ENCODE measurements at places on chromosomes 3 and 15.

DNA sequence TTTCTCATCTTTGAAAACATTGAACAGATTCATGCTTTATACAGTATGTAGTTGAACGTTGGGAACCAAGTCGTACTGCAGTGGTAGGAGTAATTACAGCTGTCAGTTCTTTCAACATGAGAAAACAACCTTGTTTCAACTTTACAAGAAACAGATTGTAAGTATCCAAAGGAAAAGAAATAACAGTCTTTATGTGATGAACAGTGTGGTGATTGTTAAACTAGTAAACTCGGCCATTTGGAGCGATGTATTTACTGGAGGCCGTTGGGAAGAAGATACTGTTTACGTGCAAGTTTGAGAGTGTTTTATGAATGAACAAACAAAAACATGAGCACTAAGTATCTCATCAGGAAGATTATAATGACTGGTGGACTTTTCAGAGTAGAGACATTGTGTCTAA, 48.4 kb downstream of the EPHA3 start:
- no peak for DNase-seq

- no peak for DNase-seq
These were observed 4.6 kb upstream of the CIDEC start for GRCh38 chr3:9884555-9885165.

DNA sequence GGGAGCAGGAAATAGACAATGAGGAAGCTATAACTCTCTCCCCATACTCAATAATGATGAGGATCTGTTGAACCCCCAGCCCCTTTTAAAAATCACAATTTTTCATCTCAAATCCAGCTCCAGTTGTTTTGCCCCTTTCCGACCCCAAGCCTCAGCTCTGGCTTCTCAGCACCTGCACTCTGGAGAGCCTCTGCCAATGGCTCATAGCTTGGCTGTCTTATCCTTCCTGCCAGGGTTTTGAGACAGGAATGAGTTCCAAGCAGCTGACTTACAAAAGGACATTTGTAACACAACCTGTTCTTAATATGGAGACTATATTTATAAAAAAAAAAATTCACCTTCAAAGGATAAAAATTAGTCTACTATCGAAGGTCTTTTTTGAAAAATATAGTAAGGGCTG, 105.9 kb upstream of the NEDD4 start:
- DNase-seq: no peak

- no peak for DNase-seq
These were observed 40.8 kb downstream of the C3orf62 start for GRCh38 chr3:49236226-49236625.

- DNase-seq: no peak
These were observed 62.0 kb upstream of the ACP3 start for GRCh38 chr3:132255041-132255745.

GRCh38 chr15:57746786-57747185, 40.3 kb downstream of the POLR2M start:
- DNase-seq: no peak

DNA sequence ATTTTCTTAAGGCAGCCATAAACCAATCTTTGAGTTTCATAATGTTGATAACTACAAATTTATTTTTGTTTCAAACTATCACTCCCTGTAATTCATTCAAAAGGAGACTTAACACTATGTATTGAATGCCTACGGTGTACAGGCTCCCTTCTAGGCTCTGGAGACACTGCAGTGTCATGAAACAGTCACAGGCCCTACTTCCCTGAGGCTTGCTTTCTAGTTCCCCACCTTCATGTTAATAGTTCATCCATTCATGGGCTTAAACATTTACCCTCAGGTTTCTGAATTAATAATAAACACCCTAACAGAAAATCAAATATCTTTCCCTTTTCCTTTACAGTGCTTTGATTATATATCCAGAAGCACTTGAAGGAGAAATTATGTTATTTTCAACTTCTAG, 168.7 kb downstream of the CHL1 start:
- DNase-seq: no peak

GRCh38 chr3:46903341-46904302, 26.1 kb downstream of the PTH1R start:
- no peak for DNase-seq

DNA sequence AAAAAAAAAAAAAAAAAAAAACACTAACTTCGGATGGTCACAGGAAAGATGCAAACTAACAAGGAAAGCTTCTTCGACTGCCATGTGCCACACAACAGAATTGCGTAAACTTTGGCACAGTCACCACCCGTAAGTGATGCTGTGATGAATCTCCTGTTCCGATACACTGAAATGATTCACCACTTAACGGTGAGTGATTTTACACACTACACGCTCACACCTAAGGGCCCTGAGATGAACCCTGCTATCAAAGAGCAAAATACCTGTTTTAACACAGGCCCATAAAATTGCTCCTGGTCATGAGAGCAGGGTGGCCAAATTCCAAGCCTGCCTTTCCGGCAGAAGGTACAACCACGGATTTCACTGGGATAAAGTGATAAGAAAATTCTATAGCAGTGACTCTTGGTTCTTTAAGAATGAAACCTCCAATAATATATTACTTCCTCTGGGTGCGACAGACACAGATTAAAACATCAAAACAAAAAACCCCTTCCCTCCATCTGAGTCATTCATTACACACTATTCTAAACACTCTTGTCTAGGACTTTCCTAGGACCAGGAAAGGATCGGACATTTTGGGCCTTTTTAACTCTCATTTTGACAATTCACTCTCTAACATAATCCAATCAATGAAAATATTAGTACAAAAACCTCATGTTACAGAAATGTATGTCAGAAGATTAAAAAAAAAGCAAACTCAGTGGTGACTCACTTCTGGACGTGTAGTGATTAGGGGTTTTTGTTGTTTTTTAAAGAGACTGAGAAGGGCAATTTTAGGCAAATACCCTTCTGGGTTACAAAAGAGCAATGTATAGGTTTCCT, 28.3 kb downstream of the LRIG1 start:
- peak; percentile 34 for DNase-seq

DNA sequence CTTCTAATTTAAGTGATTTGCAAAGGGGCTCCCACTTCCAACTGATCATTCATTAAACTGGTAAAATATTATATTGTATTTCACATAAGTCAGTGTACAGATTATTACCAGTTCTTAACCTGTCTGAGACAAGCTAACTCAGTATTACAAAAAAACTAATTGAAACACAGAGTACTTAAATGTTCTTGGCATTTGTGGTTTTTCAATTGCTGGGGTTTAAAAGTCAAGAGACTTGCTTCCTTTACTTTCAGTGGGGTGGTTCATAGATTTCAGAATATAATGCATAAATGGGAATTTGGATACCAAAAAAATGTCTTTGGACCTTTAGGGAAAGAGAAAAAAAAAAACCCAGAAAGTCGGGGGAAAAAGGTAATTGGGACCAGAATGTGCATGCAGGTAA, 85.0 kb downstream of the ATP10A start:
- no peak for DNase-seq

DNA sequence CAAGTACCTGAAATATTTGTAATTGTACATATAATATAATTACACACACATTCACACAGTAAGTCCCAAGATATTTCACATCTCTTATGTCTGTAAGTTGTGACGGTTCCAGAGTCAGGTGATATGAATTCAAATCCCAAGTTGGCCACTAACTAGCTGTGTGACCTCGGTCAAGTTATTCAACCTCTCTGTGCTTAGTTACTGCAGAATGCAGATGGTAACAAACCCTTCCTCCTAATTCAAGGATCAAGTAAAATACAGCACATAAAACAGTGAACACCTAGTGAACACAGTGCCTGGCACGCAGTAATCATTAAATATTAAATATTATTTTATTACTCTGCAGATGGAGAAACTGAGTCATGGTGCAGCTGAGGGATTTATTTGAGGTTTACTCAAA, 6.9 kb downstream of the PRICKLE2 start:
- DNase-seq: no peak

DNA sequence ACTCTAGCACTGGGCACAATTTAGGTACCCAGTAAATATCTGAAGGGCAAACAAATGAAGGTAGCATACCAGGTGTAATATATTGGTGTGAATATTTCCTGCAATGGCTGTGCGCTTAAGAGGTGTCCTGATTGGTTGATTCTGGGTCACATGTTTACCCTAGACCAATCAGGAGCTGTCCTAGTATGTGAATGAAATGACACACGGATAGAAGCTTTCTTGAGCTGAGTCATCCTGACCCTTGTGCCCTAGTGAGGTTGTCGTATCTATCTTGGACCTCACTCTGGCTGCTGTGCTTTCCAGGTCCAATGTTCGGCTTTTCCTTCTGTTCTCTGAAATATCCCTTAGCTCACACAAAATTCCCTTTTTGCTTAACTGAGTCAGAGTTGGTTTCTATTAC, 58.1 kb upstream of the FOXP1 start:
- no peak for DNase-seq

GRCh38 chr3:126883241-126883640, 99.7 kb upstream of the PLXNA1 start:
- no peak for DNase-seq

GRCh38 chr3:27633224-27633545, 88.9 kb downstream of the EOMES start:
- no peak for DNase-seq

DNA sequence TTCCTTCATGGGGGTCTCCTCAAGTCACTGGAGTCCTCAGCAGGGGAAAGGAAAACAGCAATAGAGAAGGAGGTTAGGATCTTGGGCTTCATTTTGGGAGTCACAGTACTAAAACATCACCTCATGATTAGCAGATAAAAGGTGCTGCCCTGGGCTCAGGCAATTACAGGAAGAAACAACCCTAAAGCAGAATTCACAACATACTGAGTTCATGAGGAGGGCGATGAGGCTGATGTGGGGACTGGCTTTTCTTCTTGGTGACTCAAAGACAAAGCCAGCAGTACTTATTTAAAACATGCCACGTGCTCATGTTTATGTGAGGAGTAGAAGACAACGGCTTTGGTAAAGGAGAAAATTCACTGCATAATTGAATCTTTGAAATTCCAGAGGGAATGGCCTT, 822.3 kb upstream of the CFAP20DC start:
- no peak for DNase-seq

DNA sequence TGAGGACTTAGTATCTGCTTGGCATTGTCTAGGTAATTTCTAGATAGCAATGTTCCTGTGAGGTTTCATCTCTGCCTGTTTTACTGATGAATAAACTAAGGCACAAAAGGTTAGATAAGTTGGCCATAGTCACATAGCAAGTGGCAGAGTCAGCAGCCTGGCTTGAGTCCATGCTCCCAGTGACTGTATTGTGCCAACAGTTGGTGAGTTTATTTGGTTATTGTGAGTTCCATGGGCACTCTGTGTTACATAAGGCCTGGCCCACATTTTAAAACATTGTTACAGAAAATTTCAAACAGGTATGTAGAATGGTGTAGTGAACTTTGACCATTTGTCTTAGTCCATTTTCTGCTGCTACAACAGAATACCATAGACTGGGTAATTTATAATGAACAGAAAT, 15.2 kb downstream of the MCM2 start:
- no peak for DNase-seq

DNA sequence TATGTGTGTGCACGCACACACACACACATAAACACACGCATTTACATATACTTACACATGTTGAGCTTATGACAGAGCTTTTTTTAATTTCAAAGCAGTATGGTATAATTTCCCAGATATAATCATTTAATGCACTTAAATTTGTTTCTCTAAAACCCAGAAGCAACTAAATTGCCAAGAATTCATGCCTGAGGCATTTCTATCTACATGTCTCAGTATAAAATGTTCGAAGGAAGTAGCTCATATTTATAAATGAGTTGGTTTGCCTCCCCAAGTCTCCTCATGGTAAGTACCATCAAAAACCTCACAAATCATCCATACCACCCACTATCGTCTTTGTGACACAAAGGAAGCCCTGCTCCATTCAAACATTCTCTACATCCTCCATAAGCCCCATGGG, 130.6 kb downstream of the RPL22L1 start:
- no peak for DNase-seq

- DNase-seq: peak; percentile 12
These were observed 595 bp downstream of the DPH6 start for GRCh38 chr15:35545316-35545823.

- DNase-seq: no peak
These were observed 20.6 kb downstream of the GPR15 start for GRCh38 chr3:98552232-98553020.

- DNase-seq: no peak
These were observed 19.2 kb upstream of the TKT start for GRCh38 chr3:53274938-53275605.

DNA sequence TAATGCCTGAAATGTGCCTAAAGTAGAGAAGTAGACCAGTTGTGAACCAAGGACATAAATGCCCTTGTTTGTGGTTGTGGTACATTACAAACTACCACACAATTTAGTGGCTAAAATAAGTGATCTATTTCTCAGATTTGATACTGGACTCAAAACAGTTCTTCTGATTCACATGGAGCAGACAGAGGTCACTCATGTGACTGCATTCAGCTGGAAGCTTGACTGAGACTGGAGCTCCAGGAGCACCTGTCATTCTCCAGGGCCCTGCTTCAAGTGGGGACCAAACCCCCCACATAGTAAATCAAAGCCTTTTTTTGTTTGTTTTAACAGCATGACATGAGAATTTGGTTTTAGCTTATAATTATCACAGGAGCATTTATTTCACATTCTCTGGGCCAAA, 301.2 kb downstream of the OXSM start:
- no peak for DNase-seq

DNA sequence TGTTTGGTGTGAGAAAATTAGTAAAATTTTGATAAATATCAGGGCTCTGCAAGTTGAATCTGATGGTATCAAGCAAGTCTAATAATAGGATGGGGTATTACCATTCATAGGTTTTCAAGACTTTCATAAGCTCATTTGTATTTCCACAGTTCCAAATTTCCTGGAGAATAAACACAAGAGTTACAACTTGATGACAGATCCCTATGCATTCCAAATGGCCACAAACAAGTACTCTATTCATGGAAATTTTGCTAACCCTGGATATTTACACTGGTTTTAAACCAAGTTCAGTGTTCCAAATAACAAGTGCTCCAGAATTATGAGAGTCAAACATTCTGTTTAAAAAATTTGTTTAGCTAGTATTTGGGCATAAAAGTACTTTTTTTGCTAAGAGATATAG, 75.0 kb upstream of the CNTN6 start:
- DNase-seq: no peak
